T-cell (primary cell): ENCODE measurements at places on chromosomes 16 and 17. TPM values are rescaled to one million over a fixed set of nuclear protein-coding genes. Genes with fewer than 3 reads are reported as not detected.

Gene FOXL1
- not detected for total RNA-seq

Gene TEKT5
- total RNA-seq: not detected

Gene HOXB3
- total RNA-seq: 3.5 TPM

Gene CDRT15L2
- total RNA-seq: not detected

Gene CALB2
- total RNA-seq: not detected

Gene FTSJ3
- total RNA-seq: 53.3 TPM

Gene SLC35G6
- total RNA-seq: not detected

Gene TSPOAP1
- total RNA-seq: 15.6 TPM

Gene GRIN2A
- total RNA-seq: 0.03 TPM

Gene PRSS33
- total RNA-seq: not detected

Gene KCNG4
- total RNA-seq: not detected

Gene CD79B
- 27.7 TPM for total RNA-seq

Gene AOC2
- 2.2 TPM for total RNA-seq

Gene C16orf96
- 0.66 TPM for total RNA-seq

Gene PITPNM3
- total RNA-seq: 0.63 TPM

Gene ADGRG3
- total RNA-seq: 0.60 TPM

Gene TBC1D3
- 8.8 TPM for total RNA-seq

Gene TMC7
- total RNA-seq: not detected

Gene UTS2R
- total RNA-seq: not detected

Gene TBC1D3C
- 4.1 TPM for total RNA-seq

Gene TUBB3
- 1.8 TPM for total RNA-seq

Gene CCT6B
- total RNA-seq: 3.2 TPM

Gene IL17C
- 0.39 TPM for total RNA-seq

Gene MARCHF10
- 0.23 TPM for total RNA-seq

Gene GAST
- total RNA-seq: not detected

Gene PLLP
- total RNA-seq: 1.4 TPM

Gene CDRT15
- not detected for total RNA-seq

Gene SPATA2L
- 15.9 TPM for total RNA-seq

Gene KCNJ18
- total RNA-seq: not detected

Gene TMEM220
- total RNA-seq: 1.8 TPM

Gene FOXN1
- not detected for total RNA-seq

Gene ACSF3
- total RNA-seq: 78.7 TPM

Gene HYDIN
- total RNA-seq: 0.73 TPM

Gene KRTAP16-1
- total RNA-seq: 0.16 TPM

Gene TVP23A
- not detected for total RNA-seq

Gene NAGS
- total RNA-seq: 2.1 TPM

Gene OTOP2
- total RNA-seq: not detected

Gene ICAM2
- 129 TPM for total RNA-seq

Gene YBX2
- 0.50 TPM for total RNA-seq

Gene SETD1A
- 43.6 TPM for total RNA-seq

Gene CCL3
- 4.8 TPM for total RNA-seq

Gene DRC3
- total RNA-seq: not detected

Gene CMTM2
- total RNA-seq: 0.62 TPM

Gene SPN
- 172 TPM for total RNA-seq

Gene CTRB2
- 15.1 TPM for total RNA-seq

Gene TTC19
- total RNA-seq: 42.2 TPM

Gene CNTNAP1
- 4.1 TPM for total RNA-seq

Gene HOXB7
- not detected for total RNA-seq

Gene JMJD8
- 27.3 TPM for total RNA-seq

Gene CBFA2T3
- 3.6 TPM for total RNA-seq

Gene CTRL
- 14.2 TPM for total RNA-seq

Gene SOX8
- total RNA-seq: 5.9 TPM

Gene CHP2
- not detected for total RNA-seq

Gene AIPL1
- not detected for total RNA-seq

Gene CNEP1R1
- 32.9 TPM for total RNA-seq

Gene NPIPB9
- total RNA-seq: 4.5 TPM

Gene MYH1
- total RNA-seq: not detected

Gene TMEM94
- 78.5 TPM for total RNA-seq
